WTC11 (cell line): ENCODE measurements at places on chromosomes 3 and 15.
A peak's percentile ranks its signal among the peaks of the same experiment; 100 is the strongest.

GRCh38 chr3:153927107-153927506 lies 194.1 kb upstream of the ARHGEF26 start:
- H3K27me3 ChIP-seq = no peaks in the 10 kb centered on the region
- H3K27ac ChIP-seq = no peak overlapping the region
- no peaks in the 10 kb centered on the region for H3K4me1 ChIP-seq
- H3K4me3 ChIP-seq = no peak overlapping the region

- H3K36me3 ChIP-seq = peaks cover 3% of the 10 kb centered on the region; the same call in 1 of the 2 replicates
- no peak for DNase-seq
- no peak overlapping the region for H3K27ac ChIP-seq
- H3K4me3 ChIP-seq = no peak overlapping the region
These were observed 91.6 kb upstream of the TRIM42 start for GRCh38 chr3:140586311-140586710.

GRCh38 chr3:107894998-107895397 lies 195.8 kb downstream of the CD47 start:
- H3K27ac ChIP-seq = no peak overlapping the region
- H3K4me1 ChIP-seq = no peaks in the 10 kb centered on the region
- no peaks in the 10 kb centered on the region for H3K36me3 ChIP-seq
- no peak overlapping the region for H3K4me3 ChIP-seq

- H3K4me3 ChIP-seq = no peak overlapping the region
- no peak overlapping the region for H3K27ac ChIP-seq
- no peak for DNase-seq
- no peaks in the 10 kb centered on the region for H3K27me3 ChIP-seq
- no peaks in the 10 kb centered on the region for H3K36me3 ChIP-seq
- H3K4me1 ChIP-seq = no peaks in the 10 kb centered on the region
These were observed 160.9 kb upstream of the STAC start for GRCh38 chr3:36219398-36219797.

GRCh38 chr15:82231233-82231632 lies 31.3 kb downstream of the EFL1 start:
- H3K36me3 ChIP-seq = peaks cover 11% of the 10 kb centered on the region
- H3K27me3 ChIP-seq = no peaks in the 10 kb centered on the region
- no peaks in the 10 kb centered on the region for H3K4me1 ChIP-seq
- no peak for DNase-seq
- no peak overlapping the region for H3K4me3 ChIP-seq

- H3K4me1 ChIP-seq = peaks cover 32% of the 10 kb centered on the region
- no peak overlapping the region for H3K4me3 ChIP-seq
- H3K36me3 ChIP-seq = peaks cover 6% of the 10 kb centered on the region
- peak overlapping the region; percentile 43; the same call in 1 of the 2 replicates for H3K27ac ChIP-seq
These were observed 31.6 kb downstream of the BDH1 start for GRCh38 chr3:197524128-197524527.

GRCh38 chr15:73330206-73331051 lies 38.3 kb downstream of the HCN4 start:
- H3K27ac ChIP-seq = no peak overlapping the region
- 0 out of 2 replicates have a peak, but pooled peaks cover 3% of the 10 kb centered on the region for H3K4me1 ChIP-seq
- no peaks in the 10 kb centered on the region for H3K27me3 ChIP-seq
- no peaks in the 10 kb centered on the region for H3K36me3 ChIP-seq

DNA sequence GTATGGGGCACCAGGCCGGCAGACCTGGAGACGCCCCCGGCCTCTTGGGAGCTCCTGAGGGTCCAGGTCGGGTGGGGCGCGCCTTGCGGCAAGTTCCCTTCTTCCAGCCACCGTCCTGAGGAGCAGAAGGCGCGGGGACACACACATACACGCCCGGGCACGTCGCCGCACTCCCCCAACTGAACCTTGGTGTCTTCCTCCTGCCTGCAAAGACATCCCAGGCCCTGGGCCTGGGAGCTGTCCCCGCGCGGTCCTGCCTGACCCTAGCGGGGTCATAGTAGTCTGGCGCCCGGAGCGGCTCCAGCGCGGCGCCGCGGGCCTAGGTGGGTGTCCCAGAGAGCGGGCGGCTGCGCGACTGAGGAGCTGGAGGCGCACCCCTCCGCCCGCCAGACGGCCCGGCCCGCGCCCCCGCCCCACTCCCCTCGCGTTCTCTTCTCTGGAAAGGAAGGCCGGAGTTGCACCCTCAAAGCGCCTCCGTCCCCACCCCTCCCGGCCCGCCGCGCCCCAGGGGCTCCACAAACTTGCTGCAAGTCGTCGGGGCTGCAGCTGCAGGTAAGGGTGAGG lies 185.9 kb upstream of the LINGO1 start:
- peaks cover 44% of the 10 kb centered on the region for H3K27me3 ChIP-seq
- peaks cover 25% of the 10 kb centered on the region for H3K4me1 ChIP-seq
- H3K27ac ChIP-seq = no peak overlapping the region
- DNase-seq = peak; percentile 39
- H3K36me3 ChIP-seq = no peaks in the 10 kb centered on the region
- peak overlapping the region; percentile 55 for H3K4me3 ChIP-seq

- no peak for DNase-seq
- no peak overlapping the region for H3K4me3 ChIP-seq
- no peak overlapping the region for H3K27ac ChIP-seq
- no peaks in the 10 kb centered on the region for H3K36me3 ChIP-seq
- H3K27me3 ChIP-seq = no peaks in the 10 kb centered on the region
- H3K4me1 ChIP-seq = peaks cover 16% of the 10 kb centered on the region
These were observed 81.9 kb downstream of the SUMF1 start for GRCh38 chr3:4385201-4385600.

DNA sequence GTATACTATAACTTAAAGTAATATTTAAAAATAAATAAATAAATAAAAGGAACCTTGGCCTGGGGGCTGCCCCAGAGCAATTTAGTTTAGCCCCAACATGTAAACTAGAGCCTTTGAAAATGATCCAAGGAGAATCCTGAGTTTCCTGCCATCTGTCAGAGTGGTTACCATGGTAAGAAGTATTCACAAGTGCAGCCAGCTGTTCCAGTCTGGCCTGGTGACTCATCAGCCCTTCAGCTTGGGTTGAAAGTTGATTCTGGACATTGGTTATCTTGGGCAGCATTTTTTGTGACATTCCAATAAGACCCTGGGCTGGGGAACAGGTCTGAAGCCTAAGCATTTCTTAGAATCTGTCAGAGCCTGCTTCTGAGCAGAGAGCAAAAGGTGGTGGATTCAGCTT lies 72.7 kb upstream of the LRTM1 start:
- H3K4me3 ChIP-seq = no peak overlapping the region
- no peak overlapping the region for H3K27ac ChIP-seq
- DNase-seq = no peak
- H3K36me3 ChIP-seq = peaks cover 6% of the 10 kb centered on the region; the same call in 1 of the 2 replicates
- H3K27me3 ChIP-seq = no peaks in the 10 kb centered on the region
- peaks cover 19% of the 10 kb centered on the region for H3K4me1 ChIP-seq

DNA sequence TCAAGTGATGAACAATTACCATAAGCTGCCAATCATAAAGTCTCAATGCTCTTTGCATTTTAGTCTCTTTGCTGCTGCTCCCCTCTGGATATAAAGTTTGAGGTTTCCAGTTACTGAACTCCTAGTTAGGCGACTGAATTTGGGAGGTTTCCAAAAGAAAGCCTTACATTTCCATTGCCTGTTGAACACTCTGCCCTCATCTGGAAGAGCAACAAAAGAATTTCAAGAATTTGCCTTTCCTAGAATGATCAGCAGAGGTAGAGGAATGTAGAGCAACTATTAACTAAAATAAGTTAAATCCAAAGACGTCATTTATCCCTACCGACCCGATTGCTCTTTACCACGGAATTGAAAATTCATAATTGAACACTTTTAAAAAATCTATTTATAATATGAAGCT lies 53.4 kb upstream of the PRICKLE2 start:
- H3K27me3 ChIP-seq = no peaks in the 10 kb centered on the region
- no peak for DNase-seq
- H3K4me1 ChIP-seq = peaks cover 8% of the 10 kb centered on the region
- no peak overlapping the region for H3K4me3 ChIP-seq
- H3K27ac ChIP-seq = no peak overlapping the region
- H3K36me3 ChIP-seq = no peaks in the 10 kb centered on the region
